ENCODE measurements at places on chromosomes 4 and X.

DNA sequence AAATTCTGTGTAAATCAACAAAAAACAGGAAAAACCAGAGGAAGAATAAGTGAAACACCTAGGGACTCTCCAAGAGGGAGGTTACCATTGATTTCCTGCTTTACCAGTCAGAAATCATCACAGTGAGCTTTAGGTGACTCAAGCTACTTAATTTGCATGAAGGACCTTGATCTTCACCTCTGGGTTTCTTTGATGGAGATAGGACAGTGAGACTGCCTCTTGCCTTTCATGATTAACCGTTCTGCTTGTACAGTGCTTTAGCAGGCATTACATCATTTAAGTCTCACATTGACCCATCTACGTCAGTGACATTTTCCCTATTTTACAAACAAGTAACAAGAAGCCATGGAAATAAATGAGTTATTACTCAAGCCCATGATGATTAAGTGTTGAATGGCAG, 3.4 kb upstream of the GK start:
- no peak for DNase-seq

DNA sequence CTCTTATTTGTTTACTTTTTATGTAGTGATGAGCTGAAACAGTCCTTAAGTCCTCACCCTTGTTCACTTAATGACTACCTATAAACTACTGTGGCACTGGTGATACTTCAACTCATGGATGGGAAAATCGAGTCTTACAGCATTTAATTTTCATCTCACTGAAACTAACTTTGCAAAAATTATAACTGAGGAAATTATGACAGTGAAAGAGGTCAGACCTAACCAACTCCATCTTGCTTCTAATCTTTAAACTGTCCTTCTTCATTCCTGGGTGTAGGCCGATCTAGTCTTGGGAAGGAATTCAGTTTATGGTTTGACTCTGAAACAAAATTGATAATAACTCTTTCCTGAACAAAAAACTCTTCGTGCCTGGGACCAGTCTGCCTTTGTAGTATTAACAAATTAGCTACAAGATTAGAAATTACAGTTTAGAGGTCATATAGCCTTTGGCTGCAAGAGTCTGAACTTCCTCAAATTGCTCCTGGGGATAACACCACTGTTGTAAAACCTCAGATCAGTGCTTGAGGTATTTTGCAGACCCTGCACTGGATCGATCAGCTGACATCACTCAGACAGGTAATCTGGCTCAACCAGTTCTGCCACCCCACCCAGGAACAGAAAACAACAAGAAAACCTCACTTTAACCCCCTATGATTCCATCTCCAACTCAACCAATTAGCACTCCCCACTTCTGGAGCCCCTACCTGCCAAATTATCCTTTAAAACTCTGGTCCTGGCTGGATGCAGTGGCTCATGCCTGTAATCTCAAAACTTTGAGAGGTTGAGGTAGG, 995.7 kb upstream of the PRKX start:
- DNase-seq, result no peak

DNA sequence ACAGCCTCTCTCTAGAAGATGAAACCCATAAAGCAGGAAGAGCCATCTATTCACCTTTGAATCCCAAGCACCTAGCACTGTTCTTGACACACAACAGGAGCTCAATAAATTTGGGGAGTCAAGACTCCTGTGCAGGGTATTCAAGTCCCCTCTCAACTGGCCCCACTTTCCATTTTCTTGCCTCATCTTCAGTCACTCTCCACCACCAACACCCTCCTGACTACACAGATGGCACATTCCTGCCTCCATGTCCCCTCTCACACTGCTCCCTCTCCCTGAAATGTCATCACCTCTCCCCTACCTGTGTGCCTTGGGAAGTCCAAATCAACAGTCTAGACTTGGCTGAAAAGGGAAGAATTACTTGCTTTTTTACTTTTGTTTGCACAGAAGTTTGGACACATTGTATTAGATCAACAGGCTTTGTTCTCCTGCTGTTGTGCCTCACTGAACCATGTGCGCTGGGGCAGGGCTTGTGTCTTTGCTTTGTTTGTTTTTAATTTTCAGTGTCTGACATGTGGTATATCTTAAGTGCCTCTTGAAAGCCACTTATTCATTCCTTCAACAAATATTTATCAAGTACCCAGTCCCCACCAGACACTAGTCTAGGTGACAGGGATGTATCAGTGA, 85.1 kb downstream of the APBB2 start:
- DNase-seq, result no peak

- DNase-seq, result no peak
Measured at GRCh38 chr4:36773467-36773866, 471.1 kb upstream of the NWD2 start.

DNA sequence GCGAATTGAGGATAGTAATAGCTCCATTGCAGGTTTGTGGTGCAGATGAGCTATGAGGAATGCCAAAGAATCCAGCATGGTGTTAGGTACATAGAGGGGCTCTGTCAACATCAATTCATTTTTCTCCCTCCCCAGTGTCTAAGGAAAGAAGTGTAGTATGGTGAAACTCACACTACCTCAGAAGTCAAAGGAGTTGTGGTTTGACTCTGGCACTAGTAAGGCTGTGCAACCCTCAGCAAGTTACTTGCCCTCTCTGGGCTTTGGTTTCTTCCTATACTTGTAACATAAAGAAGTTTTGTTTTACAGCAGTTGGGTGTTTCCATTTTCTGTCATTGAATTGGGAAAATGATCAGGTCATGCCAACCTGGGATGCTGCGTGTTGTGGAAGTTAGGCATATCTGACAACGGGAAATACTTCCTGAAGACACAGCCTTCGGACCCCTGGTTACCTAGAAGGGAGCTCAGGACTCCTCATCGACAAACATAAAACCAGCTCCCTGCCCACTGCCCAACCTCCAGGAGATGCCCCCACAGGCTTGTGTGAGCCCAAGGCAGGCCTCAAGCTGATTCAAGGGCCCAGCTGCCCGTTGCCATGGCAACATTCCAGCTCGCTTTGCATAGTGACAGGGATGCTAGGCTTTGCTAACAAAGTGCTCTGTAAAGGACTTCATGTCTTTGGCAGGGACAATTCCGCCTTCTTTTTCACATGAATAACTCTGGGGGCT, 71.4 kb downstream of the RTL5 start:
- peak; percentile 36 for DNase-seq

DNA sequence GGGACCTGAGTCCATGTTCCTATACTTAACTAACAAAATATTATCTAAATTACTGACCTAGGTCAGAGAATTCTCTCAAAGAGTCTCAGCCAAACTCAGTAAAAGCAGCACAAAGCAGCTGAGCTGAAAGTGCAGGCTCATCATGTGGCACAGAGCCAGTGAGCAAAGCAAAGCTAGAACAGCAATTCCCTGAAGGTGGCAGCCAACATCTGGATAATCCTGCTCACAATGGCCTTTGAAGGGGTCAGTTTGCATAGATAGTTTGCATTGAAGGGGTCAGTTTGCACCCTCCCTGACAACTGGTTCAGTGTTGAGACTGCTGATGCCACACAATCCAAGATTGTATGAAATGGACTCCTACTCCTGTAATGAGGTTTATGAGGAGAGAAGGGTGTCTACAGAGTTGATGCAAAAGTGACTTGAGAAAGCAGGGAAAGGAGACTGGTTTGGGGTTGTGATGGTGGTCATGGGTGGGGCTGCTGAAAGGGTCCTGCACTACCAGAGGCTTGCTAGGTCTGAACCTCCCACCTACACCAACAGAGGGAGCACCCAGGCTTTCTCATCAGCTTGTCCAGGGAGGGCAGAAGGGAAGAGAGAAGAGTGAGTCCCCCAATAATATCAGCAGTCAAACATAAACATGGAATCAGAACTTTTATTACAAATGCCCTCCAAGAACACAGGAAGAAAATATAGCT, 39.7 kb downstream of the TRIM61 start:
- no peak for DNase-seq

DNA sequence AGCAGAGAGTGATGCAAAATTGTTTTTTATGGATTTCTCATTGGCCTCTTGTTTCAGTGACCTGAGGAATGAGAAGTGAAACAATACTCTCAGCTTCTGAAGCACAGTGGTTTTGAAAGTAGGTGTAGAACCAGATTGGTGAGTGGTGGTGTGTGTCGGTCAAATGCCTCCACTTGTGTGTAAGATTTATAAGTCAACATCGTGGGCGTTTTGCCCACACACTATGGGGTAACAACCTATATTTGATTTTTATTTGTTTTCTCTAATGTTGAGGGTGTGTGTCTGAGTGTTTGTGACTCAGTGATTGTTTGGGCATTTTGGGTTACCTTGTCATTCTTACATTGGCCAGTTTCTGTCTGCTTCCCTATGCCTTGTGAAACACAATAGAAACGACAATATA, 23.3 kb downstream of the ADGRL3 start:
- no peak for DNase-seq

- DNase-seq, result no peak
Measured at GRCh38 chr4:26238778-26239679, 81.8 kb upstream of the RBPJ start.

DNA sequence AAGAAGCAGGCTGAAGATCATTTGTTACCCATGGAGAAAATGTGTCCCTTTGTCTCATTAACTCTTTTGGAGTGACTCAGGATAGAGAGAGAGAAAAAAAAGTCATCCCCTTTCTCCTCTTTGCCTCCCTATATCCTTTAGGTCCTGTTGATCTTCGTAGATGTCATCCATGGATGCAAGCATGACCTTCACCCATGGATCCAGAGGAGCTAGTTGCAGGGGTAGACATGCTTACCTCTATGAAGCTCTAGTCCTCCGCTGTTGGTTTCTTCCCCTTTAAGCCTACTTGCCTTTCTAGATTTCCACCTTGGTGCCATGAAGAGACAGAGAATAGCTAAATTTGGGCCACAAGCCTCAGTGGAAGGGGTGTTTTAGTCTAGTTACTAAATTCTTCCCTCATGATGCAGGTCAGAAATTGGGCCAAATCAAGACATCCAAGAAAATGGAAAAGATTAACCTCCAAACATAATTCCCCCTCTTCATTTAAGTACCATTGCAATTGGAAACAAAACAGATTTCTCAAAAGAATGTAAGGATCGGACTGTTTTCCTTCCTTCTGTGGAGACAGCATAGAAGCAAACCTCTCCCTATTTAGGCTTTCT, 178.4 kb downstream of the TECRL start:
- no peak for DNase-seq

- DNase-seq, result no peak
Measured at GRCh38 chr4:2290974-2291704, 29.2 kb upstream of the MXD4 start.

DNA sequence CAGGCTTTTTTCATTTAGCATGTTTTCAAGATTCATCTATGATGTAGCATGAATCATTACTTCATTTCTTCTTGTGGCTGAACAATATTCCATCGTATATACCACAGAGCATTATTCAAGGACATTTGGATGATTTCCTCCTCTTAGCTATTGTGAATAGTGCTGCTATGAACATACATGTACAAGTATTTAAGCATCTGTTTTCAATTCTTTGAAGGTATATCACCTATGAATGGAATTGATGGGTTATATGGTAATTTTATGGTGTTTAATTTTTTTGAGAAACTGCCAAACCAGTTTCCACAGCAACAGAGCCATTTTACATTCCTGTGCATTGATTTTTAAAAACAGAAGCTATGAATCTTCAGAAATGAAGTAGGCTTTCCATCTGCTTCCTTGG, 36.1 kb upstream of the WDR19 start:
- DNase-seq, result no peak

- no peak for DNase-seq
Measured at GRCh38 chrX:132748909-132749308, 209.5 kb downstream of the HS6ST2 start.

DNA sequence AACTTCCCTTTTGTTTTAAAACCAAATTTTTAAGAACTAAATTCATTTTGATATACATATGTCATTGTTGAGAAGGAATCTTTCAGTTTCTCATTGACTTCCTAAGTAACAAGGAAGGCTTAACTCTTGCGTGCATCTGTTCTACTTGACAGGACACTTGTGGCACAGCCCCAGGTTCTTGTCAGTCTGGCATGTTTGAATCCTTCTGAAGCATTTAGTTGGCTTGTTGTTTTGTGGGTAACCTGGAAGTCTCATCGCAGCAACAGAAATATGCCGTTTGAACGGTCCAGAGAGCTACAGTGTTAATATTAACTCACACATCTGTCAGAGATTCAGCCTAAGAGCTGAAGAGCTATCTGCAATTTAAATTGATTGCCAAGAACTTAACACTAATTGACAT, 76.0 kb downstream of the GLRA3 start:
- no peak for DNase-seq

DNA sequence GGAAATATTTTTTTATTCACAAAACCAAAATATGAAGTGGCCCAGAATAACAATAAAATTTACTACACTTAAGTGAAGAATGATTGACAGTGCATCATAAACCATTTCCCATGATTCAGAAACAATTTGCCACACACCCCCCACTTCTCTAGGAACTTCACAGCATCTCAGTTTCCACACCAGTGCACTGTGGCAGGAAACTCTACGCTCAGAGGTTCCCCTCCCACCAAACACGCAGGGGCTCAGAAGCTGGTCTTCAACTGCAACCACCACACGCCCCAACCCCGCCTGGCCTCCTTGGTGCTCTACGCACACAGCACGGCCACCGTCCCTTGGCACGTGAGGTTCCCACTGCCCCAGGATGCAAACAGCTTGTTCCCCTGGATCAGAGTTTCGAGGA, 63.7 kb downstream of the ZFYVE28 start:
- DNase-seq, result no peak

GRCh38 chrX:150873616-150874015, 24.9 kb downstream of the CD99L2 start:
- no peak for DNase-seq

DNA sequence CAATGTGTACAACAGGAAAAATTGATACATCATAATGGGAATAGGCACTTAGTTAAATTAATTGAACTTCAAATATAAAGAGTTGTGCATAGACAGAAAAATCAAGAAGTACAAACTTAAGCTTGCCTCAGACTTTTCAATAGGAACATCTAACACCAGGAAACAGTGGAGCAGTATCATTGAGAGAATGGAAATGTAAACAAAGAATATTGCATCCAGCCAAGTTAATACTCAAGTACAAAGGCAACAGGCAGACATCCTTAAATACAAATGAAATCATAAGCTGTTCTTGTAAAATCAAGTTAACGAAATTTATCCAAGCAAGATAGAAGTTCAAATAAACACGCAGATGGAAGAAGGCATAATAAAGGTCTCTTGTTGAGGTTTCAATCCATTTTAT, 71.2 kb upstream of the TLR2 start:
- no peak for DNase-seq

DNA sequence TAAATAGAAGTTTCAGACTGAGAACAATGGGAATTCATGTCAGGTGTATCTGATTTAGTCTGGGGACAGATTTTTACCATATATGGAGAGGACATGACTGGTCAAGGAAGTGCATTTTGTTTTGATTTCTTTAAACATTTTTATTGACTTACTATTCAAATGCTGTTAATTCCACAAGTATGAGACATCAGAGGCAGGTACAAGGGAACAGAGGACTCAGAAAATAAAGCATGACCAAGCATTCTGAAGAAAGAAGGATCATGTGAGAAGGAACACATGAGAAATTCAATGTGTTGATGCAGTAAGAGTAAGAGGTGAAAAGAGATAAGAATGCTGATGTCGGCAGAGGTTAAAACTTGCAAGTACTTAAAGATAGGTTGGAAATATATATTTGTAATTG, 1452.6 kb downstream of the PCDH7 start:
- DNase-seq, result no peak

All from kidney capillary endothelial cell (primary cell).